ENCODE measurements at places on chromosomes 7 and 10.

- no peak for DNase-seq
Measured at GRCh38 chr7:111282626-111283025, 191.7 kb downstream of the LRRN3 start.

GRCh38 chr10:130243015-130243414 lies 106.8 kb downstream of the GLRX3 start:
- no peak for DNase-seq

GRCh38 chr10:75261813-75262705 lies 26.3 kb upstream of the COMTD1 start:
- DNase-seq: no peak

DNA sequence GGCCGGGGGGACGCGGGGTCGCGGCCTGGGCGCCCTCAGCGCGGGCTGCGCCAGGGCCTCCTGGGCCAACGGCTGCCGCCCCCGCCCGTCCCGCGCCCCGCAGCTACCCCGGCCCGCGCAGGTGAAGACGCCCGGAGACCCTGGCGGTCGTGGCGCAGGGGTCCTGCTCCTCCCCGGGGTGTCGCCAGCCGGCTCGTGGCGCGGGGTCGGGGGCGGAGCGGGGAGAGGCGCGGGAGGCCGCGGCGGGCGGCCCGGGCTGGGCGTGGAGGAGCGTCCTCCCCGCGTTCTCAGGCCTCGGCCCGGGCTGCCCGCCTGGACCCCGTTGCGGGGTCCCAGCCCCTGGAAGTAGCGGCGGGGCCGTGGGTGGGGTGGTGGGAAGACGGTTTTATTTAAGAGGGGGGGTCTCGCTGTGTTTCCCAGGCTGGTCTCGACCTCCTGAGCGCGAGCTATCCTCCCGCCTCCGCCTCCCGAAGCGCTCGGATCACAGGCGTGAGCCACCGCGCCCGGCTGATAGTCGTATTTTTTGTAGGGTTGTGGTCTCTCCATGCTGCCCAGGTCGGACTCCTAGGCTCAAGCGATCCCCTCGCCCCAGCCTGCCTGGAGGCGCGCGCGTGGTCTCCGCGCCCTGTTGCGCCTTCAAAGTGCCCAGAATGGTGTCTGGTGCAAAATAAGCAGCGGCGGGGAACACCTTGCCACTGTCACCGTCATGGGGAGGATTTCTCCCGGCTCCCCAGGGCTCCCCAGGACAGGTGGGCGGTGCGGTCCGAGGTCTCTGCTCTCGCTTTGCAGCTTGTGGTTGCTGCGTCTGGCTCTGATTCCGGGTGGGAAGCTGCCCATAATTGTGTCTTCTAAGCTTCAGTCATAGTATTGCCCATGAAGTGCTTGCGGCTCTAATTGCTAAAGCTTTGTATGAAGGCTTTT lies 15.3 kb upstream of the SUN1 start:
- DNase-seq: no peak

- no peak for DNase-seq
Measured at GRCh38 chr10:13221572-13221971, 12.6 kb downstream of the UCMA start.

GRCh38 chr7:71021131-71021530 lies 110.8 kb upstream of the GALNT17 start:
- DNase-seq: no peak

DNA sequence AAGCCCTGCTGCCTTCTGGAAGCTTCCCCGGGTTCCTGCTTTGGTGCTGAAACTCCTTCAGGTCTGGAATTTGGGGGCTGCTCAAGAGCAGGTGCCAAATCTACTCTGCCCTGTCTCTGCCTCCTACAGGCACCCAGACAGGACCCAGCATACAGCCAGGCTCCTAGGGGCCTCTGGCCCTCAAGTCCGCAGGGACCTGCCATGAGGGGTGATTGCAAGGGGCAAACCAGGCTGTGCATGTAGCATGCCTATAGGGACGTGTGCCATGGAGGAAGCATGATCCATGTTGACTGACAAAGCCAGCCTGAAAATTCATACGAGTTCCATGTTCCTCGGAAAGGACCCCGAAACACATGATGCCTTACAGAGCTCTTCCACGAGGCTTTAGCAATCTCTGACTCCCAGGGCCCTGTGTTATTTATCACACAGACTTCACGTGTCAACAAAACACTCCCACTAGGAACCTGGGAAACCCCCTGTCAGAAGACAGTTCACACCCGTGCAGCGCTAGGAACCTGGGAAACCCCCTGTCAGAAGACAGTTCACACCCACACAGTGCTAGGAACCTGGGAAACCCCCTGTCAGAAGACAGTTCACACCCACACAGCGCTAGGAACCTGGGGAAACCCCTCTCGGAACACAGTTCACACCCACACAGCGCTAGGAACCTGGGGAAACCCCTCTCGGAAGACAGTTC lies 75.3 kb upstream of the DNAAF5 start:
- DNase-seq: peak; percentile 33

GRCh38 chr7:1454542-1454941 lies 4.7 kb downstream of the MICALL2 start:
- no peak for DNase-seq

- DNase-seq: no peak
Measured at GRCh38 chr10:48224979-48225560, 49.4 kb downstream of the FRMPD2 start.

DNA sequence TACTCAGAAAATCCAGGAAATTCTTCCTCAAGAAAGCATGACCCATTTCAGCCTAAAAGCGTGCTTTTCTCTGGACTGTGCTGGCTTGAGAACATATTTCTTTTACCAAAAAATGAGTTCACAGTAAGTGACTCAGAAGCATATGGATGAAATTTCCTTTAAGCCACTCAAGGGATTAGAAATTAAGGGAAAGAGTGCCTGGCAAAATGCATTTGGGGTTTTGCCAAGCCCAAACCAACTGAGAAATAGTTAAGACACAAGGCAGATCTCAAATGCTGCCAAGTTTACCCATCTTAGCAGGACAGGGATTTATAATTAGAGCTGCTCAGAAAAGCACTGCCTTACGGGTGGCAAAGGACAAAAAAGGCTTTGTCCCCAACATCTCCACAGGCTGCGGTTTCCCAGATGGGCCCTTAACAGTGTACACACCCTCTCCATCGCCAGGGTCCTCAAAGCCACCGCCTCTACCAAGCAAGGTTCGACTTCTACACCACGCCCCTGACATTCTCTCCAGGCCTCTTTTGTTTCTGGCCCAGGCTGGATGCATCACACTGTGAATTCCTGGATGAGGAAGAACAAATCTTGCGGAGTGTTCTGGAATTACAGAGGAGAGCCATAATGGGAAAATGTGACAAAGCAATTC lies 30.1 kb upstream of the CDHR3 start:
- no peak for DNase-seq

DNA sequence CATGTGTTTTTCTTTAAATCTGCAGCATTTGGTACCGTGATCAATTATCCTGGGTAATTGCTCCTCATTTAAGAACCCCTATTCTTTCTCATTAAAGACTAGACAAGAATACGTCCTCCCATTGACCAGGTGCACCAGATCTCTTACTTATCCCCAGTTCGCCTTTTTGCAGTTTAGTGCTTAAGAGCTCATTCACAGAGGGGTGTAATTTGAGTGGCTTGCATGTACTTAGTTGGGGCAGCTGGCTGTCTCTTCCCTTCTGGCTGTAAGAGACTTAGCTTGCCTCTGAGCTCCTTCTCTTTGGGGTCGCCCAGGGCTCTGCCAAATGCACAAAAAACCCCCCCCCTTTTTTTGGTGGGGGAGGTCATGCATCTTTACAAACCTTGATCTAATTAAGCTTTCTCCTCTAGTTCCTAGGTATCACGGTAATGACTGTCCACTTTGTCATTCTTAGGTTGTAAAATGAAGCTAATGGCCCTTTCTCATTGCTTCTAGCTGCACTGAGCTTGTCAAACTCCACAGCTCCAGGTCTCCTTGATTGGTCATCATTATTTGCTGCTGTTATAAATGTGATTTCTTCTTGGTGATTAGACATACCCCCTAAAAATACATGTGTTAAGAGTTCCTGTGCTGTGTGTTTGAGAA lies 26.3 kb downstream of the GAD2 start:
- no peak for DNase-seq

DNA sequence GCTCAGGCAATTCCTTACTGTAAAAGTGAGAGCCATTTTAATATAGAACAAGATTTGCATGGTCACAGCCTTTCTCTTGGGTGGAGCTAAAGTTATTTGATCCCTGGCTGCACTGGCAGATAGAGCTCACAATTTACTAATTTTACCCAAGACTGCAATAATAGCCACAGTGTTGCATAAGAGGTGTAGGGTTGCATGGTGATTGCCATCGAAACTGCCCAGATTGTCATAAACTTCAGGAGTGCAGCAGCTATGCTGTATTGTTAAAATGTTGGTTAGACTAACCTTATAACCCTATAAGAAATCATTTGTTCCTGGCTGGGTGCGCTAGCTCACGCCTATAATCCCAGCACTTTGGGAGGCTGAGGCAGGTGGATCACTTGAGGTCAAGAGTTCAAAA lies 50.0 kb downstream of the VCL start:
- DNase-seq: no peak

DNA sequence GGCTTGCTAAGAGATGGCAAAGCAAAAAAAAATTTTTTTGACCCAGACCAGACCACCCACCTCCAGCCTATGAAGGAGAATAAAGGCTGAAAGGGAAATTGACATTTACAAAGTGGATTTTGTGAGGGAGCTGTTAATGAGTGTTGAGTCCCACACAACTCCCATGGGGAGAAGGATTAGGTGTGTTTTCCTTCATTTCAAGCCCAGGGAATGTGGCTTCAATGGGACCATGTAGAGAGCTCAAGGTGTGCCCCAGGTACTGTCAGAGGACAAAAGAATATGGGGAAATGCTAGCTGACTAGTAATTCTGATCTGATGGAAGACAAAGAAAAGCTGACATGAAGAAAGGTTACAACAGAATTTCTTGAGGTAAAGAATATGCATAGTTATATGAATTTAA lies 48.8 kb upstream of the COL1A2 start:
- no peak for DNase-seq

GRCh38 chr10:57791546-57791945 lies 476.1 kb downstream of the IPMK start:
- DNase-seq: no peak

- no peak for DNase-seq
Measured at GRCh38 chr7:151405588-151405987, 4.2 kb downstream of the WDR86 start.

GRCh38 chr7:25240340-25240739 lies 12.1 kb upstream of the NPVF start:
- no peak for DNase-seq

- no peak for DNase-seq
Measured at GRCh38 chr7:47404010-47404409, 177.9 kb downstream of the TNS3 start.

DNA sequence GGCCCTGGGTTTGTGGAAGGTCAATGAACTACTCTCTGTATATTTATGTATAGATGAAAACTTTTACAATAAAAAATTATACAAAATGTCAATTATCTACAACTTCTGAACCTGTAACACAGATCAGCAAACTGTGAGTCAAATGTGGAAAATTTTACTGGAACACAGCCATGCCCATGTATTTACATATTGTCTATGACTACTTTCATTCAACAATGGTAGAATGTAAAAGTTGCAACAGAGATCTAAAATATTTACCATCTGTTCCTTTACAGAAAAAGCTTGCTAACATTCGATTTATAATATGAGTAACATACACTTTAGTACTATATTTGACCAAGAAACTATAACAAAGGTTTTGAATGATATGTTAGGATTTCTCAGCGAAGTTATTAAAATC lies 481.6 kb downstream of the PARD3 start:
- DNase-seq: no peak

DNA sequence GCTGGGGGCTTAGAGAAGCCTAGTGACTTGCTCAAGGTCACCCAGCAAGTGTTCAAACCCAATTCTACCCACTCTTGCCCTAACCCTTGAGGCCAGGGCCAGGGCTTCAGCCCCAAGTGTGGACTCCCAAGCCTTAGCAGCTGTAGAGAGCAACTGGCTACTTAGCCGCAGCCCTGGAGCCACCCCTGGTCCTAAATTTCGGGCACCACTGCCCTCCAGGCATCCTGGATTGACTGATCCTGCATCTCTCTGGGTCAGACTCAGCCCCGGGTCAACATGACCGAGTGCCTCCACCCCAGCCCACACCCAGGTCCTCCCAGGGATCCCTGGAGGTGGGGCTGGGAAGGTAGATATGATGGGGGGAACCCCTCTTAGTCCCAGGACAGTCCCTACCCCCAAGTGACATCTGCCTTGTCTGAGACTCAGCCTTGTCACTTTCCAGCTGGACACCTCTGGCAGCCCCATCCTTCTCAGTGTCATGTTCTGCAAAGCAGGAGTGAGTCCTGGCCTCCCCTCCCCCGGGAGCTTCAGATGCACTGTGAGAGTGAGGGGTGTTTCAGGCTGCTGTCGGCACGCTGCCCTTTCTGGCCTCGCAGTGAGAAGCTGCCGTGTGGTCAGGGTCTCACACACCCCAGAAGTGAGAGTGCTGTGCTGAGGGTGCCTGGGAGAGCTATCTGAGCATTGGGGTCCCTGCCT lies 89.8 kb downstream of the ZMIZ1 start:
- no peak for DNase-seq

GRCh38 chr10:120042705-120043104 lies 150.2 kb downstream of the SEC23IP start:
- DNase-seq: no peak

- DNase-seq: no peak
Measured at GRCh38 chr7:132865366-132866143, 216.3 kb downstream of the CHCHD3 start.

DNA sequence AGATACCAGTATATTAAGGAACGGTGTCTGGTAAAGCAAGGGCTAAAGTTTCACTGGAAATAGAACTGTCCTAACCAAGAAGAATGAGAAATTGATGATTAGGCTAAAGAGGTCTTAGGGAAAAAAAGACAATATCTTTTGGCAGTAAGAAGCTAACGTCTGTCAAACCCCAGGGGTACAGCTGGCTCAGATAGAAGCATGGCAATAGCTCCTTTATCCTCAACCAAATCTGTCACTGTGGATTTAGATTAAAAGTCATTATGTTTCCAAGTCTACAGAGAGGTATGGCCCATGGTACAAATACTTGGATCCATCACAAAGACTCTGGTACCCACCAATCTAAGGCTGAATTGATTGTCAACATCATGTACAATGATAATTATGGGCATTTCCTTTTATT lies 8.6 kb upstream of the SLC16A9 start:
- no peak for DNase-seq

DNA sequence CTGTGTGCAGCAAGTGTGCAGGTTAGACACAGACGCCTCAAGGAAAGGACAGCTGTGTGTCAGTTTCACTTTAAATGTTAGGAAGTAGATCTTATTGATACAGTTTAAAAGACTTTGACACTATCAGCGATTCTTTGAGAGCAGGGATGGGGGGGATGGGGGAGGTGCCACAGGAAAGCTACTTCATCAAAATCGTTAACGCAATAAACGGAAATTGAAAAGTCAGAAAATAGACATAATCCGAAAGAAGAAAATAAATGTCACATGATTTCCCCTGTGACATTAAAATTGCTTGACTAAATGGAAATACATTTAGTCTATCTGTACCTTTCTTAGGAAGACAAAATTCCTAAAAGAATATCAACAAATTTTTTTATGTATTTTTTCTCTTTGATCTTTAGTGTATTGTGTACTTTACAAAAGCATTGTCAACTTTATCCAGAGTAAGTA lies 476 bp upstream of the ZNF33B start:
- peak; percentile 13 for DNase-seq

Data from stimulated activated CD4-positive, alpha-beta T cell treated with anti-CD3 and anti-CD28 coated beads, Interleukin-2, amount 100 ng/mL, for 4 hours (primary cell).